ENCODE measurements at places on chromosomes 6 and 20.

- DNase-seq: no peak
Observed at GRCh38 chr6:36223706-36224105, 27.2 kb downstream of the BRPF3 start.

DNA sequence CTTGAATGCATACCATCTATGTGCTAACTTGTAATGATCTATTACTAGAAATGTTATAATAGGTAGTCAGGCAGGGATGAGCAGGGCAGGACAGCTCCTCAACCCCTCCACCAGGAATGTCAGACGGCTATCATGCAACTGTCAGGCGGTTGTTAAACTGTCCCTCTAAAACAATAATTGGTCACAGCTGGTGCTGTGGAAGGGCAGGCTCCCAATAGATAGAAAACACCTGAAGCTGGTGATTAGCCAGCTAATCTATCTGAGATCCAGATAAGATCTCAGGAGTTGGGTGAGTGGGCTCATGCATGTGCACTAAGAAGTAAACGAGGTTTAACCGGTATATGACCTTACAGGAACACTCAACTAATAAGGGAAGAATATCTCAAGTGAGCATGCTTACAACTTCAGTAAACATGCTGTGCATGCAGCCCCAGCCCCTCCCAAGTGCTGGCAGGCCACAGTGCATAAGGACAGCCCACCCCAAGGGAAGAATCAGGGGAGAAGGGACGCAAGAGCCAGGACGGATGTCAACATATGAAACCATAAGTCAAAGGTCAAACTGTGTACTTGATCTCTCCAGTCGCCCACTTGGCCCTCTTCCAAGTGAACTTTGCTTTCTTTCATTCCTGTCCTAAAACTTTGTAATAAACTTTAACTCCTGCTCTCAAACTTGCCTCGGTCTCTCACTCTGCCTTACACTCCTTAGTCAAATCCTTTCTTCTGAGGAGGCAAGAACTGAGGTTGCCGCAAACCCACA is 566.2 kb upstream of the NRSN1 start:
- peak; percentile 67 for DNase-seq

GRCh38 chr20:47319517-47320252 is 36.8 kb downstream of the ZMYND8 start:
- DNase-seq: peak; percentile 84

DNA sequence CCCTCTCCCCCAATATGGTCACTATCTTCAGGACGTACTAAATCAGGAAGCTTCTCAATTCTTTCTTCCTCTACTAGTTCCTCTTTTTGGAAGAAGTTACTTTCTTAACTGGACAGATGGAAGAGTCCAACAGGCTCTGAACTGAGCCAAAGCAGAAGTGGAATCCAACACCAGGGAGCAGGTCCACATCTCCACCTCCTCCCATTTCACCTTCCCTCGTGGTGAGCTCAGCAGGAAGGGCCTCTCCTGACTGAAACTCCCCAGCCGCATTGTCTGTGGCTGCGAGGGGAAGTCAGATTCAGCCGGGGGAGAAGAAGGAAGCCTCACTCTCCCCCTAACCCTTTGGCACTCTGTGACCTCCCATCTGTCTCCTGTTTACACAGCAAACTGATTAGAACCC is 63.8 kb upstream of the UST start:
- DNase-seq: no peak

- DNase-seq: no peak
Observed at GRCh38 chr6:47495207-47495606, 17.6 kb downstream of the CD2AP start.

DNA sequence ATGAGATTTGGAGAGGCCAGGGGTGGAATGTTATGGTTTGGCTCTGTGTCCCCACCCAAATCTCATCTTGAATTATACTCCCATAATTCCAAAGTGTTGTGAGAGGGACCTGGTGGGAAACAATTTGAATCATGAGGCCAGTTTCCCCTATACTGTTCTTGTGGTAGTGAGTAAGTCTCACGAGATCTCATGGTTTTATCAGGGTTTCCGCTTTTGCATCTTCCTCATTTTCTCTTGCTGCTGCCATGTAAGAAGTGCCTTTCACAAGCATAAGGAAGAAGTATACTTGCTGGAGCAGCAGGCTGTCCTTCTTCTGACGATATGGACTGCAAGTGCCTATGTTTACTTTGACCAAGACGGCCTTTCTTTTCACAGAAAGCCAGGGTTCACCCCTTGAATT is 270.5 kb downstream of the ESR1 start:
- no peak for DNase-seq

DNA sequence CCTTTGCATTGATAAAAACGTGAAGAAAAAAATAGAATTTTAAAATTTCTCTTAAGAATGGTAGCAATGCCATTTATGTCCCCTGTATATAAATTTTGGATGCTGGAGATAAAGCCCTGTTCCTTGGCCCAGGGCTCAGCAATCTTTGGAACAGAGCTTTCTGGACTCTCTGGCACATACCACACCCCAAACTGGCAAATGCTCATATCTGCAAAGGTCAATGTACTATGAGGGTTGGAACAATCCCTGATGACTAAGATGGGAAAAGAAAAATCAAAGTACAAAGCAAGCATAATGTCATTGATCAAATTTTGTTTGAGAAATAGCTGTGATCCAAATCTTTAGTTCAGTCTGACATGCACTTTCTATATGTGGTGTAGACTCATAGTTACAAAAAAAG is 158.1 kb upstream of the HCRTR2 start:
- DNase-seq: peak; percentile 46

DNA sequence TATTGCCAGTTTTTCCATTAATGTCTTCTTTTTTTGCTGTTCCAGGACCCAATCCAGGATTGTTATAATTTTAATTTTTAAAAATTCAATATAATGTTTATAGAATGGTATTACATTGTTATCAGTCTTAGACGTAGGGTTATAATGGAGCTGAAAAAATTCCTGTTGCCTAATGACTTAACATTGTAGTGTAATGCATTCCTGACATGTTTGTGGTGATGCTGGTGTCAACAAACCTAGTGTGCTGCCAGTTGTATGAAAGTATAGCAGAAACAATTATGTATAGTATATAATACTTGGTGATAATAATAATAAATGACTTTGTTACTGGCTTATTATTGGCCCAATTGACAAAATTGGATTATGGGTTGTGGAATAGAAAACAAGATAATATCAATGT is 30.4 kb downstream of the KIZ start:
- DNase-seq: no peak

- DNase-seq: no peak
Observed at GRCh38 chr20:34415079-34415478, 52.0 kb downstream of the ITCH start.

- no peak for DNase-seq
Observed at GRCh38 chr6:116405138-116405537, 34.4 kb downstream of the DSE start.

- no peak for DNase-seq
Observed at GRCh38 chr6:30169658-30170614, 6.6 kb downstream of the TRIM15 start.

- no peak for DNase-seq
Observed at GRCh38 chr6:118313208-118313607, 234.9 kb upstream of the PLN start.

- no peak for DNase-seq
Observed at GRCh38 chr6:125196613-125197012, 43.0 kb downstream of the TPD52L1 start.

GRCh38 chr6:20098267-20098876 is 113.9 kb downstream of the MBOAT1 start:
- DNase-seq: no peak

DNA sequence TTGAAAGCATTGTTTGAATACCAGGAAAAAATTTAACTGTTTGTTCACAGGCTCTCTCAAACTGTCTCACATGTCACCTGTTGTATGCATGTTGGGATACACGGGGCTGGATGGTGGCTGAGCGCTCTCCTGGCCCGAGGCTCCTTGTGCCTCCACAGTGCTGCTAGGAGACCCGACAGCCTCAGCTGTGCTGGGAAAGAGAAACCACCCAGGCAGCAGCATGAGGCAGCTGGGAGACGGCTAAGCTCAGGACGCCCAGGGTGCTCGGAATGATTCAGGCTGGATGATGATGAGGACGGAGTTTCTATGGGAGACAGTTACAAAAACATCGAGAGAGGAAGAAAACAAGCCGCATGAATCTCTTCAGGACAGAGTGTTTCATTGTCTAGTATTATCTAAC is 278.0 kb upstream of the CDH4 start:
- DNase-seq: no peak

DNA sequence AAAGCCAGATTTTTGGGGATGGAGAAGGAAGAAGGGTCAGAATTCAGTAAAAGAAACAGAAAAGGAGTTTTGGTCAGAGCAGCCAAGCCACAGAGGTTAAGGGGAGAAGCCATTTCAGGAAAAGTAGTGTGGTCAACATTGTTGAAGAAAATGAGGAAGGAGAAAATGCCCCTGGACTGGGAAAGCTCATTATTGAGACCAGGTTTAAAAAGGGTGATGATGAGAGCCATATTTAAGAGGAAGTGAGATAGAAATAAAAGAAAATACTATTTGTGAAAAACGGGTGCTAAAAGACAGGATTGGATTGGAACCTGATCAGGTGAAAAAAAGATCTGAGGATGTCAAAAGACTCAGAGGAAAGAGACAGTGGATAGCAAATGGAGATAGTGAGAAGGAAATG is 75.8 kb downstream of the CEP162 start:
- no peak for DNase-seq

DNA sequence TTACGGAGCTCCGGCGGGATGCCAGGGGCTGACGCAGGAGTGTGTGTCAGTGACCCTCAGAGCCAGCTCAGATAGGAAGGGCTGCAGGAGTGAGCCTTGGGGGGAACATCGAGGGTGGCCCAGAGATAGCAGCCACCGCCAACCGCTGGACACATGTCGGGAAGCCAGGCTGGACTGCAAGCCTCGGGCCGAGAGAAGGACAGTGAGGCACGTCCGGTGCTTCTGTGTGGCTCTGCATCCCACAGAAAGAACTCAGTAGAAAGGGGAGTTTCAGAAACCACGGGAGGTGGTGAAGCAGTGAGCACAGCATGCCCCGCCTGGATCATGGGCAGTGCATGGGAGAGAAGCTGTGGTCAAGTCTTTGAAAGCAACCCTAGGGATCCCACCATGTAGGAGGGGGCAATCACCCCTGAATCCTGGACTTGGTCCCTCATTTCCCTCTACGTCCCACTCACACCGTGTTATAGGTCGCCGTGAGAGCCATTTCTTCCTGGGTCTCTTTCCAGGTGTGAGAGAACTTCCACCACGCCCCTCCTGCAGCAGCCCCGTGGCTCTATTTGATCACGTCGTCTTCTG is 383.7 kb upstream of the CDH4 start:
- no peak for DNase-seq

GRCh38 chr6:46323312-46323965 is 152.7 kb upstream of the ENPP5 start:
- no peak for DNase-seq

GRCh38 chr20:59958123-59958522 is at the start of gene CDH26:
TSS of gene CDH26 (plus strand) at chr20:59958423. CDS start at chr20:59958727, 304 bp downstream.
- no peak for DNase-seq

- no peak for DNase-seq
Observed at GRCh38 chr6:93266116-93266817, 153.1 kb downstream of the EPHA7 start.

- DNase-seq: no peak
Observed at GRCh38 chr6:3517350-3517749, 60.5 kb upstream of the SLC22A23 start.

DNA sequence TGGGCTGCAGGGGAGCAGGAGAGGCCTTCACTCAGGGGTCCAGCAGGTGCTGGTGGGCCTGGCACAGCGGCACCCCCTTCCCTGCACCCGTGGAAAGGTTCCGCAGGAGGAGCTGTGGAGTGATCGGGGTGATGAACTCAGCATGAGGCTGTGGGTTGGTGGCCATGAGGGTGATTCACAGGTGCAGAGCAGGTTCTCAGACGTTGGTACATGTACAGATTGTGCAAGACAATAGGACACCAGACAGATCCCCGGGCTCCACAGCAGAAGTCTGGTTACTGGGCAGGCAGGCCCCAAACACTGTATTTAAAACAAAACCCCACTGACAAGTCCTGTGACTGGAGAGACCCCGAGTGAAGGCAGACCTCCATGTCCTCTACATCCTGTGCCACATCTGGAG is 151.6 kb upstream of the CDH4 start:
- no peak for DNase-seq

- DNase-seq: no peak
Observed at GRCh38 chr6:113627480-113627879, 229.7 kb upstream of the MARCKS start.

DNA sequence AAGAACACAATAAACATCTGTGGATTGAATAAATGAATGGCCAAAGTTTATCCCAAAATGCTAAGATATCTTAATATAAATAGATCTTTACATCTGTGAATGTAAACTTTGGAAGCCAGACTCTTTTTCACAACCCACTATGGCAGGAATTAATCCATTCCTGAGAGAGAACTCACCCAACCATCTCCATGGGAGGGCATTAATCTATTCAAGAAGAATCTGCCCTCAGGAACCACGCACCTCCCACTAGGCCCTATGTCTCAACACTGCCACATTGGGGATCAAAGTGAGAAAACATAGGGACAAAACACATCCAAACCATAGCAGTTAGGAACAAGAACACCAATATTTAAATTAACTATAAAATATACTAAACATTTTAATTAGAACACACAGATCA is 3.4 kb downstream of the UBE3D start:
- no peak for DNase-seq

Measured in mucosa of gallbladder (tissue), 1 donor.